ENCODE measurements at places on chromosomes 3 and 15. TPM values are rescaled to one million over a fixed set of nuclear protein-coding genes. Genes with fewer than 3 reads are reported as not detected.

DNA sequence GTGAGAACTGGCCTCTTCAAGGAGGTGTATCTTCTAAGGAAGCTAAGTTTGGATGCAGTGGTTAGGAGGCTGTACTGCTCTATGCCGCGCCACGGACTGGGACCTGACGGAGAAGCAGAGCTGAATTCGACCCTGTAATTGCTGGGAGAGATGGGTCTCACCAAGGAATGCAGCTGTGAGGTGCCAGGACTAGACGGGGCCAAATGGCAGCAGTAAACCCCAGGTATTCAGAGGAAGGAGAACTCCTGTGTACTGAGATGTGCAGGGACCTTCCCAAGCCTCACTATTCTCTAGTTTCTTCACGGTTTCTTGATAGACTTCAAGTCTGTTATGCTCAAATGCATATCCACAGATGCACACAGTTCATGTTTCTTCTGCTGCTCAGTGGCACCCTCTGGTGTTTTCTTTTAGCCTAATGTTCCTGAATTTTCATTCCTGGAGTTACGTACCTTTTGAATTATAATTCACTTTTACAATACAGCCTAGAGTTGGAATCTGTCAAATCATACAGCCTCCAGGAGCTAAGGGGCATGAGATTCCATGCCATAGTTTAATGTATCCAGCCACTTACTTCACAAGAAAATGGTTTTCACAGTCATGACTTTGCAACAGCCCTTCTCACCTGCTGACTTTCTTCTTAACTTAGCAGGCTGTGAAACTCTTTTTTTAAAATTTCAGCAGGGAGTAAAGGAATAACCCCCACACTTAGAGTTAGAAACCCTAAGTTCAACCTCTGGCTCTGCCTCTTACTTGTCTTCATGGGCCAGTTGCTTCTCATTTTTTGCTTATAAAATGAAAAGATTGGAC, 61.8 kb downstream of the GLDN start:
- DNase-seq, result peak; percentile 18
- H3K36me3 ChIP-seq, result no peaks in the 10 kb centered on the region
- no peaks in the 10 kb centered on the region for H3K4me1 ChIP-seq
- H3K4me3 ChIP-seq, result no peak overlapping the region
- no peak overlapping the region for H3K27ac ChIP-seq
- no peaks in the 10 kb centered on the region for H3K27me3 ChIP-seq

DNA sequence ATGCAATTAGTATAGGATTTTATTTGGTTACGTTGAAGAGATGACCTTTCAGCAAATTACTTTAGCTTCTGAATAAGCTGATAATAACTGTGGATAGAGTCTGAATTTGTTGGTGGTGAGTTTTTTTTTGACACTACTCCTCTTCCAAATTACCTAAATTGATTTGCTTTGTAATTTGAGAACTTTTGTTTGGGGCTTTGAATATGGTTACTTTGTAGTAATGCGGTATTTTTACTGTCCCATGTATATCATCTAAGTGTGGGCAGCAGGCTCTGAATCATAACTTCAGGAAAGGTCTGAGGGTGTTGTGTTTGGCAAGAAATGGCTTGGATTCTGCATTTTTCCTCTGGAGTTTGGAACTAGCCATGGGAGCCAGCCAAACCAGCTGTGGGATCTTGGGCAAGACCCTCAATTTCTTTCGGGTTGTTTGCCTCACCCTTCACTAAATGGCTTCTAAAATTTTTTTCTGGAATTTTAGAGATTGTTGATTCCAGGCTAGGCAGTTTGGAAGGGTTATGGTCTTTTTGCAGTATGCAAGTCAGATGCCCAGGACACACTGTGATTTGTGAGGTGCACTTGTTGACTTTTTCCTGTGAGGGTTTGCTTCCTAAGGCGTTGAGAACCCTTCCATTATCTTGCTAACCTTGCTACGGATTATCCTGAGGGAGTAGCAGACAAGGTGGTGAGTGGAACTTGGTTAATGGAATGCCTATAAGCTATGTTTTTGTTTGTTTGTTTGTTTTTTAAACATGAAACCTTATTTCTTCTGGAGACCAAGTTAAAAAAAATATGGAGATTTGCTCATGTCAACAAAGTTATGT, 10.4 kb downstream of the PTPRG start:
- no peaks in the 10 kb centered on the region for H3K4me1 ChIP-seq
- DNase-seq, result no peak
- H3K36me3 ChIP-seq, result no peaks in the 10 kb centered on the region
- no peak overlapping the region for H3K27ac ChIP-seq
- no peak overlapping the region for H3K4me3 ChIP-seq

- H3K27ac ChIP-seq, result no peak overlapping the region
- no peaks in the 10 kb centered on the region for H3K36me3 ChIP-seq
- no peaks in the 10 kb centered on the region for H3K27me3 ChIP-seq
- H3K4me3 ChIP-seq, result no peak overlapping the region
- DNase-seq, result no peak
- H3K4me1 ChIP-seq, result no peaks in the 10 kb centered on the region
Measured at GRCh38 chr15:29468899-29469298, 199.3 kb upstream of the NSMCE3 start.

GRCh38 chr3:77179762-77180161, 139.9 kb downstream of the ROBO2 start:
- no peaks in the 10 kb centered on the region for H3K27me3 ChIP-seq
- no peaks in the 10 kb centered on the region for H3K36me3 ChIP-seq
- DNase-seq, result no peak
- H3K27ac ChIP-seq, result no peak overlapping the region

DNA sequence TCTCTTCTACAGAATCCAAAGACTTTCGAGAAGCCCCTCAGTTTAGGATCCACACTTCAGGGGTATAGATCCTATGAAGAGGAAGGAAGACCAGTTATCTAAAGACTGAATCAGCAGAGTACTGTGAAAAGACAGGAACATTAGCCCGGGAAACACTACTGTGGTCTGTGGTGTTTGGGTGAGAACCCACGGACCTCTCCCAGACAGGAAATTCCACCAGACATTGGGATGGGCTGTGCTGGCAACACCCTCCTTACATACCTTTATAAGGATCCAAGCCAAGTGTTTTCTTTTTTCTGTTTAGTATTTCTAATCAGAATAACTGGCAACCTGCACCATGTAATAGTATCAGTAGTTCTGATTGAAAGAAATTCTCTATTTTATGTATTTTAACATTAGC, 14.1 kb downstream of the TMEM207 start:
- DNase-seq, result no peak
- no peaks in the 10 kb centered on the region for H3K36me3 ChIP-seq
- no peaks in the 10 kb centered on the region for H3K4me1 ChIP-seq
- peaks cover 6% of the 10 kb centered on the region for H3K27me3 ChIP-seq
- no peak overlapping the region for H3K4me3 ChIP-seq

- peak overlapping the region; percentile 48 for H3K27ac ChIP-seq
- no peak overlapping the region for H3K4me3 ChIP-seq
- H3K4me1 ChIP-seq, result peaks cover 25% of the 10 kb centered on the region
- DNase-seq, result no peak
- H3K36me3 ChIP-seq, result no peaks in the 10 kb centered on the region
- H3K27me3 ChIP-seq, result no peaks in the 10 kb centered on the region
Measured at GRCh38 chr3:16412192-16412800, 101.2 kb downstream of the RFTN1 start.

DNA sequence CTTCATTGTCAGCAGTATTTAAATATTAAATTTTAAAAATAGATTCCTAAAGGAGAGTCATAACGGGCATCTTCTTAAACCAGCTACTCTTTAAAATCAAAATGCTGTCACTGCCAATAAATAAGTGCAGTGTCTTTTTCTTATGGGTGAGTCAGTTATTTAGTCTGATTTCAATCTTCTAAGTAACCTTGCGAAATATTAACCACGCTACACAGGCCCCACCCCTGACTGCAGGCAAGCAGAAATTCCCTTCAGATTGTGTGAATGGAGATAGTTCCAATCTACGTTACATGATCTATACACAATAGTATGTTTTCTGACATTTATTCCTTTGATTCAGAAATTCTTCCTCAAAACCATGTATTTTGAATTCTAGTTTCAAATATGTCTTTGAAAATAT, 141.5 kb downstream of the GADL1 start:
- peaks cover 6% of the 10 kb centered on the region for H3K4me1 ChIP-seq
- DNase-seq, result no peak
- H3K27ac ChIP-seq, result no peak overlapping the region
- no peak overlapping the region for H3K4me3 ChIP-seq

- peaks cover 21% of the 10 kb centered on the region for H3K4me1 ChIP-seq
- peaks cover 40% of the 10 kb centered on the region for H3K27me3 ChIP-seq
- H3K4me3 ChIP-seq, result peak overlapping the region; percentile 58
Measured at GRCh38 chr3:136819392-136819730, 435 bp downstream of the SLC35G2 start.

DNA sequence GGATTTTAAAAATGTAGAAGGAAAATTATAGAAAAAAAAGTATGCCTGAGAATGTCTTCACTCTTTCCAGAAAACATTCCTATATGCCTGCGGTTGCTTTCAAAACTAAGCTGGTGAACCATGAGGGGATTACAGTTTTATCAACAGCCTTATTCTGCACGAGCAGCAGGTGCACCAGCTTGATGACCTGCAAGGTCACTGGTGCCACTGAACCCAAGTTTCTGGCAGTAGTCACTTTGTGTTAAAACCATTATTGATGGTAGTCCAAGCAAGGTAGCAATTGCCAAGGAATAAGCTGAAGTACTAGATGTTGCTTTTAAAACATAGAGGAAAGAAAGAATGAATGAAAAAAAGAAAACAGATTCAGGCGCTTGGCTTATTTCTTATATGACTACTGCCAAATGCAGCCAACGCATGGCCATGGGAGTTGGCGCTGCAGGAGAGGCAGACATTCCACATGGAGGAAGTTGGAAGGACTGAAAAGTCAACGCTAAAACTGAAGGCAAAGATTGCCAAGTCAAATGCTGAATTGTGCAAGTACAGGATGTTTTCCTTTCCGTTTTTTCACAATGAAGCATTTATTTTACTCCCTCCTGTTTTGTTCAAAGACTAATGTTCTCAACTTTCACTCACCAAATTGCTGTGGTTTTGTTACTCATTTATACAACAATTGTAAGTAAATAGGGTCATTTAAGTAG, 601.4 kb downstream of the CADM2 start:
- H3K4me1 ChIP-seq, result no peaks in the 10 kb centered on the region
- no peak overlapping the region for H3K4me3 ChIP-seq
- DNase-seq, result no peak
- H3K27ac ChIP-seq, result no peak overlapping the region
- H3K36me3 ChIP-seq, result no peaks in the 10 kb centered on the region
- H3K27me3 ChIP-seq, result no peaks in the 10 kb centered on the region

GRCh38 chr3:58386626-58387365, 46.8 kb downstream of the PDHB start:
- no peak overlapping the region for H3K4me3 ChIP-seq
- no peaks in the 10 kb centered on the region for H3K27me3 ChIP-seq
- peak overlapping the region; percentile 14 for H3K27ac ChIP-seq
- no peaks in the 10 kb centered on the region for H3K36me3 ChIP-seq
- DNase-seq, result no peak
- H3K4me1 ChIP-seq, result peaks cover 16% of the 10 kb centered on the region

- no peak overlapping the region for H3K4me3 ChIP-seq
- no peak overlapping the region for H3K27ac ChIP-seq
- no peaks in the 10 kb centered on the region for H3K36me3 ChIP-seq
- DNase-seq, result no peak
- H3K27me3 ChIP-seq, result no peaks in the 10 kb centered on the region
- no peaks in the 10 kb centered on the region for H3K4me1 ChIP-seq
Measured at GRCh38 chr3:61595826-61596225, 34.5 kb downstream of the PTPRG start.

- no peak for DNase-seq
- no peak overlapping the region for H3K27ac ChIP-seq
- no peak overlapping the region for H3K4me3 ChIP-seq
- H3K4me1 ChIP-seq, result peaks cover 15% of the 10 kb centered on the region
- H3K36me3 ChIP-seq, result peaks cover 64% of the 10 kb centered on the region
Measured at GRCh38 chr3:119672776-119673175, 4.4 kb downstream of the COX17 start.

DNA sequence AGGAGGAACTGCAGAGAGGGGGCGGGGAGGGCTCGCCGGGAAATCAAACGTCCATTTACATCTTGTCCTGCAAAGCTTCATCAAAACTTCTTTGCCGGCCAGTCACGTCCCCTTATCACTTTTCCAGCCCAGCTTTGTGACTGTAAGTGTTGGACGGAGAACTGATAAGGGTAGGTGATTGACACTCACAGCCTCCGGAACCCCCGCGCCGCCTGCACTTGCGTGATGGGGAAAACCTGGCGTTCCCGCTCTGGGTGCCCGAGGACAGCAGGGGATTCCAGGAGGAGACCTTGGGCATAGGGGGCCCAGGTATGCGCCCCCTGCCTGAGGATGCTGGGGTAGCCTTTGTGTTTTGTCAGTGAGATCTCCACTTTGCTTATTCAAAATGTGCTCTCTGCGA, 72.8 kb upstream of the ANKRD34C start:
- no peaks in the 10 kb centered on the region for H3K27me3 ChIP-seq
- no peaks in the 10 kb centered on the region for H3K36me3 ChIP-seq
- DNase-seq, result no peak
- H3K4me3 ChIP-seq, result no peak overlapping the region
- no peaks in the 10 kb centered on the region for H3K4me1 ChIP-seq
- H3K27ac ChIP-seq, result no peak overlapping the region

DNA sequence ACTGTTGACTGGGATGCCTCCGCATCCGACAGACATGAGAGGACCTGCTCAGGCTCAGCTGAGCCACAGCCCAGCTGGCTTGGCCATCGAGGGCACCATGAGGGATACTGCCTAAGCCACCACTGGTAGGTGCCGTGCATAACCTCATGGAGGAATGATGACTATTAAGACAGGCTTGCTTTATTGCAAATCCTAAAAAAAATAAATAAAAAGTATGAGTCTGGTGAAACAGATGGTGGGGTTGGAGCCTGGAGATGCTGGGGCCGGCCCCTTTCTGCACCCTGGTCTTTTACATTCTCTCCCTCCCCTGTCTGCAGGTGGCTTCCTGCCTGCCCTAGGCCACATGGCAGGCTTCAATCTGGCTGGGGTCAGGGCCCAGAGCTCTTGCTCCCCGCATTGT, 24.0 kb upstream of the RAD18 start:
- H3K36me3 ChIP-seq, result no peaks in the 10 kb centered on the region
- DNase-seq, result no peak
- no peaks in the 10 kb centered on the region for H3K27me3 ChIP-seq
- no peak overlapping the region for H3K27ac ChIP-seq

GRCh38 chr15:70947351-70948335, 55.0 kb downstream of the LRRC49 start:
- no peak for DNase-seq
- no peak overlapping the region for H3K27ac ChIP-seq
- no peaks in the 10 kb centered on the region for H3K36me3 ChIP-seq
- H3K4me1 ChIP-seq, result no peaks in the 10 kb centered on the region

- H3K27me3 ChIP-seq, result no peaks in the 10 kb centered on the region
- peak; percentile 73 for DNase-seq
- no peaks in the 10 kb centered on the region for H3K36me3 ChIP-seq
- peaks cover 61% of the 10 kb centered on the region for H3K4me1 ChIP-seq
Measured at GRCh38 chr3:5016211-5017161, 37.2 kb downstream of the BHLHE40 start.

The PLA1A gene
- 0.58 TPM for total RNA-seq

The RPS17 gene
- total RNA-seq, result 2,214 TPM

The FAM81A gene
- total RNA-seq, result 3.8 TPM

The ZNF660 gene
- 7.5 TPM for total RNA-seq

The PIGZ gene
- 3.9 TPM for total RNA-seq

The WNT5A gene
- not detected for total RNA-seq

The MBD4 gene
- 144 TPM for total RNA-seq

The EPHA3 gene
- not detected for total RNA-seq

The C2CD4B gene
- not detected for total RNA-seq

The CA12 gene
- total RNA-seq, result not detected
